ENCODE measurements at places on chromosomes 5 and 9.

DNA sequence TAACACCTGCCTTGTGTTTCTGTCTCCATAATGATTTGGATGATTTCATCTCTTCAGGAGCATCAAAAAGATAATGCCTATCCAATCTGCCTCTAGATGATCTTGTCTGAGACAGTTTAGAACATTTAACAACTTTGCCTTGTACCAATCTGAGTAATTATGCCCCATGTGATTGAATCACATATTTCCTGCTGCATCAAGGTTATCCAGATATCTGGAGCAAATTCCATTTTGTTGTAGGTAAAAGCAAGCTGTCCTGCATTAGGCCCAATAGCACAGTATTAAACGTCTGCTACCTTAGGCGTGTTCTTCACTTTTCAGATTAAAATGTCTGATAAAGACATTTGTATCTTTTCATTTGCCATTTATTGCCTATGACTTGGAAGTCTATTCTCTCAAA, 54.1 kb upstream of the MARCHF11 start:
- DNase-seq, result no peak

- DNase-seq, result no peak
These were observed 293.6 kb upstream of the TNC start for GRCh38 chr9:115411516-115411915.

- DNase-seq, result no peak
These were observed 72.5 kb upstream of the PTGER4 start for GRCh38 chr5:40607202-40607601.

DNA sequence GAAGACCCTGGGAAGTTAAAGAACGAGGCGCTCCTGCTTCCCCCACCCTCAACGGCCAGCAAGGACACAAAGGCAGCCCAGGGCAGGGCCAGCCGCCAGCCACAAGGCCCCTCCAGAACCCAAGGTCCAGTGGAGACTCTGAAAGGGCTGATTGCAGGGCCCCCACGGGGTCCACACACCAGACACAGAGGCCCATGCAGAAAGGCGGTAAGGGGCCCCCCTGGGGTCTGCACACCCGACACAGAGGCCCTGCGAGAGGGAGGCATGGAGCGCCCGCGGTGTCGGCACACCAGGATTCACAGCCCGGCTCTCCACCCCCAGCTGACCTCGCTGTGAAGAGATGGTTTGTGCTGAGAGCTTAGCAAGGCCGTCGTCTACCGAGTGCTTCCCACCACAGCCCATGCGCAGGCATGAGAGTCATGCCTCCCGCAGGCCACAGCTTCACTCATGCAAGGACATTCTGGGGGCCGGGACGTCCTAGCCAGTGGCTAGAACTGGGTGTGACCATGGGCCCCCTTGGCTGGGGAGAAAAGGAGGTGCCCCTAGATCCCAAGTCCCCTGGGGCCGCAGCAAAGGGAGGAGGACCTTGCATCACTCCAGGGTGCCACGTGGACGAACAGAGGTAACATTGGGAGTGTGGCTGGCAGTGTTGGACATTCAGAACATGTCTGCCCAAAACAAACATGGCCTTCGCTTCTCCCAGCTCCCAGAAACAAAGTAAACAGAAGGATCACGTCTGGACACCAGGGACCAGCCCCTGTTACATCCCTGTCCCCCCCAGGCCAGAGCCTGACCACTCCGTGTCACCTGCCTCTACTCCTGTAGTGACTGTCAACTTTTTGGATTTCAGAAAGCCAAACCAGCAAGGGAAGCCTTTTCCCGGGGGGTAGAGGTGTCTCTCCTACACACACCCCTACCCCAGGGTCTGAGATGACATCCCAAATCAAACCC, 9.8 kb downstream of the BRD3 start:
- DNase-seq, result no peak

DNA sequence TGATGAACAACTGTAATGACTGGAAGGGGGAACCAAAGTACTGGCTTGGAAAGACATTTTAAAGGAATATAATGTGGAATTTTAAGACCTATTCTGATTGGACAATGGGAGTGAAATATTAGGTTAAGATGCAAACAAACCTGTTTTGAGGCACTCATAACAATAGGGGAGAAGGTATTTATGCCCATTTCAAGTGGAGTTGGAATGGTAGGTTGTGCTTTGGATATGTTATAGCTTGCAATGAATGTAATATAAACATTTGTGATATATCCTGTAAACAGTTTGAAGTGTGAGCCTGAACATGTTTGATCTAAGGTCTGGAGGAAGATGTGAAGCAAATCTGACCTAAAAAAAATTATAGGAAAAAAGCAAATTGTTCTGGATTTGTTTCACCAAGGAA, 129.6 kb upstream of the GRHPR start:
- DNase-seq, result no peak

DNA sequence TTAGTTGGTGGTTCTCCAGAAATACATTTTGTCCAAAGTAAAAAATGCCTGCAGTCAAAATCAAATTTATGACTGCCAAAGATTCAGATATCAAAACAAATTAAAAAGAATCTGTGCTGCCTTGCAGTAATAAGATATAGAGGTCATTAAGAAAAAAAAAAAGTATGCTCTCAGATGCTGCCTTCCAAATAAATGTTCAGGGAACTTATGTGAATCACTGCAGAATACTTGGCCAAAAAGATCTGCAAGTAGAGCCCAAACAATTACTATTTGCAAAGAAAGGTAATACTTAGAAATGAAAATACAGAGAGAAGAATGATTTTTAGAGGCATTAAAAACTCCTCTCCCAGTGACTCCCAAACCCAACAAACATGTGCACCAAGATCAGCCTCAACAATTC, 52.4 kb downstream of the MRPS27 start:
- DNase-seq, result no peak

DNA sequence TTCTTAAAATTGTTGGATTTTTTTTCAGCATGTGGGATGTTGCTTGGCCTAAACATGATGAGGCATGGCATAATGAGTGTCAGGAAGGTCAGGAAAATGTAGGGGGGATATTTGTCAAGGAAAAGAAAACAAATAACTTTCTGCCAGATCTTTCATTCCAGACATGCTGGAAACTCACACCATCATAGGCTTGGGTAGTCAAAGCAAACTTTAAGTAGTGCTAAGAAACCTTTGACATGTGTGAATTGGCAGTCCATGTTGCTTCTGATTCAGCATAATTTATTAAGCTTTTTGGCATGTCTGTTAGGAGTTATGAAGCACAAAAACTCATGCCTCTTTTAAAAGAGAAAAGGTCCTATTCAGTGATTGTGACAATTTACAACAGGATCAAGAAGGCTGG, 61.3 kb upstream of the MTAP start:
- no peak for DNase-seq

DNA sequence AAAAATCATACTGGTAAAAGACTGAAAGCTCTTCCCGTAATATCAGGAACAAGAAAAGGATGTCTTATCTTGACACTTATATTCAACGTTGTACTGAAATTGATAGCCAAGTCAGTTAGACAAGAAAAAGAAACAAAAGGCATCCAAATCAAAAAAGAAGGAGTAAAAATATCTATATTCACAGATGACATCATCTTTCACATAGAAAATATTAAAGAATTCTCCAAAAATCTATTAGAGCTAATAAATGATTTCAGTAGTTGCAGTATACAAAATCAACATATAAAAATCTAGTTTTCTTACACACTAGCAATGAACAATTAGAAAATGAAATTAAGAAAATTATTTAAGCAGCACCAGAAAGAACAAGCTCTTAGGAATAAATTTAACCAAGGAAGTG, 24.3 kb downstream of the SPDL1 start:
- no peak for DNase-seq

DNA sequence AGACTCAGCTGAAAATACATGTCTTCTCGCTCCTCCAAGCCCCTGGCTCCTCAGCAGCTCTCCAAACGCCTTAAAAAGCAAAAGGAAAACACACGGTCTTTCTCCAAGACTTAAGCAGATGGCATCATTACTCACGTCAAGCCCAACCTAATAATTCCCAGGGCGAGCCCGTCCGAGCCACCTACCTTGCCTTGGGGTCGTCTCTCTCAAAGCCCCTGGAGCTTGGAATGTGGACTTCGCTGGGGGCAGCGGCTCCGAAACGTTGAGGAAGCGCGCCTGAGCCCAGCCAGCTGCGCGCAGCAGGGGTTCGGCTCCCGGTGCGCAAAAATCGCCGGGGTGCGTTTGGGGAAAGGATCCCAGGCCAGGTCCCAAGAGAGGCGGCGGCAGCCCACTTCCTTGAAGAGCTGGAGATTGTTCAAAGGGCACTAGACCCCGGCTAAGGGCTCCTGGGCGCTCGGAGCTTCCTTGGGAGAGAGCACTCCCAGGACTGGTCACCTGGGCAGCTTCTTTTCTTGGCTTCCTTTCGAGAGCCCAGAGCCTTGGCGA, 395 bp downstream of the DRD1 start:
- no peak for DNase-seq

DNA sequence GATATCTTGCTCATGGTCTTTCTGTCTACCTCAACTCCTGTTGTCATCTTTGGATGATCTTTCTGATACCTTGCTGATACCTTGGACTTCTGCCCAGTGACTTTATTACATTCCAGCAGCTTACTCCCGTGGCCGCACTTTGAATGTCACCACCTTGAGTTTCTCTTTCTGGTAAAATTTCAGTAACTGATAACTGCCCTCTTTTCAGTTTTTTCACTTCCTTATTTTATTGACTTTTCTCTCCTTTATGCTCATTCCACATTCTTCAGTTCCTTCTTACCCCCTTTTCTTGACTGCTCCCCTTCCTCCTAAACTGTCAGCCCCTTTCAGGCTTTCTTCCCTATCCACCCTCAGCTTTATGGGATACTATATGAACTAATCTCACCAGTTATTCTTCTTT, 7.0 kb upstream of the FBXO4 start:
- DNase-seq, result no peak

- DNase-seq, result no peak
These were observed 75.6 kb downstream of the PRRT1B start for GRCh38 chr9:131620764-131621520.

DNA sequence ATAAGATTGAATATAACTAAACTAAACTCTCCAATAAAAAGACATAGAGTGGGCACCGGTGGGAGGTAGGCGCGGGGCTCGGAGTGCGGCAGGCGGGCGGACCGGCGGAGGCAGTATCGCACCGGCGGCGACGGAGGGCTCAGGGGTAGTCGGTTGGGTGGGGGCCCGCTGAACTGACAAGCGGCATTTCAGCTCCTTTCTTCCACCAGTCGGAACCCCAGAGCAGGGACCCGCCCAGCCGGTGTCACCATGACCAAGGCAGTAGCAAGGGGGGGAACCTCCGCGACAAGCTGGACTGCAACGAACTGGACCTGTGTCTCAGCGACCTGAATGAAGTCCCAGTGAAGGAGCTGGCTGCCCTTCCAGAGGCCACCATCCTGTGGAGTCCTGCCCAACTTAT, 156.7 kb downstream of the HINT1 start:
- DNase-seq, result no peak

DNA sequence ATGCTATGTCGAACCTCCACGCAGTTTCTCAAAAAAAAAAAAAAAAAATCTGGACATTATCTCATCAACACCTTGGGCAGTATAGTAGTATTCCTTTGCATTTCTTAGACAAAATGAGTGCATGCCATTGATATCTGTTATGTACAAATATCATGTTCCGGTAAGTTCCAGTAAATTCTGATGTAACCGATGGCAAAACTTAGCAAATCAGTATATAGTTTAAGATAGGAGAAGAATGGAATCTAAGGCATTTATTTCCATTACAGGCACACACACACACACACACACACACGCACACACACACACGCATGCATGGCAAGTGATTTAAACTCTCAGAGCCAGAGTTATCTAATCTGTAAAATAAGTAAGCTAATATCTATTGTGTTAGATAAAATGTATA, 356.5 kb upstream of the TUSC1 start:
- DNase-seq, result no peak

DNA sequence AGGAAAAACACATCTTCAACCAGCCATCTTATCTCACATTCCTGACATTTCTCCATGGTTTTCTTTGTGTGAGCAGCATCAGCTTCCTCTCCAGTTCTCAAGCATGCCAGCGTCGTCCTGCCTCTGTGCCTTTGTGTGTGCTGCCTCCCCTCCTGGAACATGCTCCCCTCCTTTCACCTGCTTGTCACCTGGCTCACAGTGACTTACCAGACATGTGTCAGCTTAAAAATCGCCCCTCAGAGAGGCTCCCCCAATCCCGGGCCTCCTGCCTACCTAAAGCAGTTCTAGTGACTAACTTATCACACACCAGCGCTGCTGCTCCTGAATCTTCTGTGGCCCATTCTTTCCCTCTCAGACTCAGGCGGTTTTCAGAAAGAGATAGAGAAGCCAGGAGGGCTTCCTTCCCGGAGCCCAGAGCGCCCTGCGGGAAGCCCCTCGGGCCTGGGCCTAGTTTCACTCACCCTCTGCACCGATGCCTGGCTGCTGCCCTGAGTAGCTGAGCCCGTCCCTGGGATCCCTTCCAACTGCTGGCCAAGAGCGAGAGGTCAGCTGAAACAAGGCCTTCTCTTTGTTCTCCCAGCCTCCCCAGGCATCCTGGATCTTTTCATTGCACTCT, 51.1 kb upstream of the MVB12B start:
- no peak for DNase-seq

DNA sequence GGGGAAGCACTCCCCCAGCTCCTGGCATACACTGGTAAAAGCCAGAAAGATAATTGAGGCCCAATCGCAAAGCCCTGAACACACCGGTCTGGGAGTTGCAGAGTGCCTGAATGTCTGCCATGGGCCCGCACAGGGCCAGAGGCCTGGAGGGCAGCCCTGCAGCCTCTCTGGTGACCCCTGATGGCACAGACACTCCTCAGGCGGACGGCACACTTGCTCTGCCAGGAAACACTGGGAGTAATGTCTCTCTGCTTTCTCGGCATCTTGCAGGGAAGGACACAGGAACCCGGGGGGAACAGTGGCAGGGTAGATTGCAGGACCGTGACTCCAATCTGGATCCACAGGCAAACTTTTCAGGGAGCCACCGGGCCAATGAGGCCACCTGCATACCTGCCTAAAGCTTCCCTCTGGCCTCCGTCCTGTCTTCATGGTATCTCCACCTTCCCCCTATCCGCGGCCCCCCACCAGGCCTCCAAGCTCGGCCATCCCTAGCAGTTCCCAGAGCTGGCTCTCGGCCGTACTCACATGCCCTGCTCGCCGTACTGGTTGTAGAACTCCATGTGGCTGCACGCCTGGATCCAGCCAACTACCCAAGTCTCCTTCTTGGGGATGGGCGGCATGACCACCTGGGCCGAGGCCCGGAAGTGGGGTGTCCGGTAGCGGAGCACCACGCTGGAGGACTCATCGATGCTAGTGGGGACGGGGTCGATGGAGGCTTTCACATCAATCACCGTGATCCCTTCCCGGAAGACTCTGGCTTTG, 797 bp downstream of the FAM78A start:
- DNase-seq, result no peak

- DNase-seq, result no peak
These were observed 24.1 kb upstream of the GABBR2 start for GRCh38 chr9:98732801-98733200.

GRCh38 chr9:84271921-84272556, 68.5 kb downstream of the SLC28A3 start:
- DNase-seq, result no peak

GRCh38 chr5:151670083-151670686, 16.5 kb downstream of the SPARC start:
- no peak for DNase-seq

- DNase-seq, result no peak
These were observed 28.9 kb downstream of the HSDL2 start for GRCh38 chr9:112408819-112409218.

GRCh38 chr9:32264170-32264864, 120.1 kb upstream of the ACO1 start:
- DNase-seq, result no peak
